ENCODE measurements at places on chromosomes 6 and 20.

DNA sequence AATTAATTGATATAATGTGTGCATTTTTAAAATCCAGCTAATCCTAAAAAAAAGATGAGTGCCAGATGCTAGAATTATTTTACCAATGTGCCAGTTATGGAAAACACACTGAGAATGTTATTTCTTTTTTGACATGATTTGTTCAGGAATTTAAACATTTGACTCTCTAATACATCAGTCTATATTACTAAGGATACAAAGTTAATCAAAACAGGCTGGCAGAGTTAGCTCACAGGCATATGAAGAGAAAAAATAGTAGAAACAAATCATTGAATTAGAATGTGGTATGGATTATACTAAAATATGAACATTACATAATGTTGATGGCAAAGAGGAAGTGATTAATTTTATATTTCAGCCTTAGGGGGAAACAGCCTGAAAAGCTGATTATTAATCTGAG is 368.3 kb upstream of the GJE1 start:
- peak; percentile 1 for DNase-seq

DNA sequence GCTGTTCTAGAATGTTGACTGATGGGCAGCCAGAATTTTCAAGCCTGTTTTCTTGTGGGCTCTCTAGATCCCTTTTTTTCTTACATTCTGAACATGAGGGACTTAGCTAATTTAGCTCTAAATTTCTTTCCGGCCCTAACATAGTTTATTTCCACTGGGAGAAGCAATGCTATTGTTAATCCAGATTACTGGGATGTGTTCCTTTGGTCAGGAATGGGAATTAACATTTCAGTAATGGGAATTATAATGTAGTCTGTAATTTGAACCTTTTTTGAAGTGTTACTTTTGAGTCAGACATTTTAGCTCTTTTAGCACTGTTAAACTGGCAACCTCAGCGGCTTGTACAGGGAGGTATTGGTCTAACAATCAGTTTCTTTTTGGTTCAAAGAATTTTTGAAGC is 7.5 kb downstream of the ZFAND3 start:
- no peak for DNase-seq

- peak; percentile 21 for DNase-seq
These were observed 48.5 kb downstream of the FNDC1 start for GRCh38 chr6:159217595-159218275.

DNA sequence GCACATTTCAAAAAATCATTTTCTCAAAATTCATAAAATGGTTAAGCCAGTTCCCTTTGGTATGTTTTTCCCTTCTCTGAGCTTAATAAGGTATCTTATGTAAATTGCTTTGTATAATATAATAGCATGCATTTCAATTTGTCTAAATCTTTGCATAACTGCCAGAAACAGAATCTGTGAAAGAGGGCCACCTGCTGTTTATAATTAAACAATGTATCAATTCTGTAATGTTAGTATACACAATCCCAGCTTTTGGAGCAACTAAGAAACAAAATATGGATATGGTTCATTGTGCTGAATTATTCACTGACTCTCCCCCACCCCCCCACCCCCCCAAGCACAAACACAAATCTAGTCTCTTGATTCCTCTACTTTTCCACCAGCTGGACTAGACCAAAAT is 54.8 kb downstream of the GPX5 start:
- DNase-seq: no peak

DNA sequence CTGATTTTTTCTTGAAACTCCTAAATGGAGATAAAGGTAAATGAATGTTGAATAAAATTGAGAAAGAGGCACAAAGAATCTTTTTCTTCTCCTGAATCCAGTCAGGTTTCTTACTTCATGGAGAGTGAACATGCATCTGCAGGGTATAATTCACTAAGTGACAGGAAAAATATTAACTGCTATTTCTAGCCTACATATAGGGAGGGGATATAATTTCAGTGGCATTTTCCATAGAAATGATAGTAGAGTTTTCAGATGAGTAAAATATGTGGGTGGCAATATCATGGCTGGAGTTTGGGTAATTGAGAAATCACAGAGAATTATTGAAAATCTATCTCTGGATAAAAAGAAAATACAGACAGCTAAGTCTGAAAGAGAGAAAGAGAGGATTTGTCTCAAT is 1227.0 kb upstream of the GJE1 start:
- DNase-seq: no peak

- DNase-seq: peak; percentile 85
These were observed at the start of gene RPS10 for GRCh38 chr6:34425498-34426410. Gene RPS10 (minus strand): TSS chr6:34426069. CDS start chr6:34425221, 848 bp downstream.

DNA sequence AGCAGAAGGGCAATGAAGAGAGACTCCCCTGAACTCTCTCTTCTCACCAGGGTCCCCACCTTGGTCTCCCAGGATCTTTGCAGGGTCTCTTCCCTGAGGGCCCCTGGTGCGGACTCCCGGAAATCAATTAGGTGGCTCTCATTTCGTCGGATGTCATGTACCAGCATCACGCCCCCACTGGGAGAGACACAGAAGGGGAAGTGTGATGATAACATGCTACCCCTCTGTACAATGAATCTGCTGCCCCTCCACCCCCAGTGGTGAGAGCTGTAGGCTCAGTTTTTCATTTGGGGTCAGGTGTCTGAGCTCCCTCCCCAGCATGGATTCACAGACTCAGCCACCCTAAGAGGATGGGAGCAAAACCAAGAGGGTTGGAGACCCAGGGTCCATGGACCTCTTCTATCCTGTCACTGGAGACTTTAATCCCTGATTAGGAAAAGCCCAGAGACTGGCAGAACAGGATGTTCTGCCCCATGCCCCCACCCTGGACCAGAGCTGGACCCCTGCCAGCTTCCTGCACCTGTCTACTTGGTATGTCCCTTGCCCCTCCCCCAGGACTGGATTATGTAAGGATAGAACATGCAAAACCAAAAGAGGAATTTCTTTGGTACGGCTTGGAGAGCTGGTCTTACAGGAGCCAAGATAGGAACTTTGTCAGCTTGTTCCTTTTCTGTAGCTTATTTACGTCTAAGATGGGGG is 11.1 kb downstream of the GGT7 start:
- no peak for DNase-seq

DNA sequence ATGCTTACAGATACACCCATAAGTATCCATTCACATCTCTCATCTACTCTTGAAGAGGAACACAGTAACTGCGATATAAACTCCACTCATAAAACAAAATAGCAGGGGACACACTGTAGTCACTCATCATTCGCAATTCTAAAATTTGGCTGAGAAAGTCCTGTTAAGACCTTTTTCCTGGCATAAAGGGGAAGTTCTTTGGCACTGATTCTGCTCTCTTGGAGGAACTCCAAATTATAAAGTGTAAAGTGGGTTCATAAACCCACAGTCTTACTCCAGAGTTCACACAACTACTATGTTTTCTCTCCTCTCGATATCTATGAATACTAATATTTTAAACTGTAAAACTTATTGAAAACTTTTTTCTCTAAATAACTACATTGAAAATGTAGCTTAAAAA is 80.6 kb downstream of the ADGB start:
- DNase-seq: no peak

GRCh38 chr20:34871966-34872621 is 562 bp downstream of the GGT7 start:
- DNase-seq: no peak

DNA sequence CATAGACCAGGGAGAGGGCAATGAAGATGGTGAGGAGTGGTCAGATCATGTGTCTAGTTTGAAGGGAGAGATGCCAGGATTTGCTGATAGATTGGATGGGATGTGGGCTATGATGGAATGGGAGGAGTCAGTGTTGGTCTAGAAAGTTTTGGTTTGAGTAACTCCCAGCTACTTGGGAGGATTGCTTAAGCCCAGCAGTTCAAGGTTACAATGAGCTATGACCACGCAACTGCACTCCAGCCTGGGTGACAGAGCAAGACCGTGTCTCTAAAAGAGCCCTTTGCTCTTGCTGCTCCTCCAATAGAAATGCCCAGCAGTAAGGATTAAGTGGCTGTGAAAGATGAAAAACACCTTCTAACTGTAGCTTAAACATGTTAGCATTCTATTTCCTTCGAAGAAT is 18.2 kb upstream of the LAMP5 start:
- DNase-seq: no peak

- peak; percentile 91 for DNase-seq
These were observed 677.4 kb upstream of the CITED2 start for GRCh38 chr6:140051521-140052512.

GRCh38 chr6:25186919-25187318 is 92.3 kb upstream of the CARMIL1 start:
- DNase-seq: no peak

DNA sequence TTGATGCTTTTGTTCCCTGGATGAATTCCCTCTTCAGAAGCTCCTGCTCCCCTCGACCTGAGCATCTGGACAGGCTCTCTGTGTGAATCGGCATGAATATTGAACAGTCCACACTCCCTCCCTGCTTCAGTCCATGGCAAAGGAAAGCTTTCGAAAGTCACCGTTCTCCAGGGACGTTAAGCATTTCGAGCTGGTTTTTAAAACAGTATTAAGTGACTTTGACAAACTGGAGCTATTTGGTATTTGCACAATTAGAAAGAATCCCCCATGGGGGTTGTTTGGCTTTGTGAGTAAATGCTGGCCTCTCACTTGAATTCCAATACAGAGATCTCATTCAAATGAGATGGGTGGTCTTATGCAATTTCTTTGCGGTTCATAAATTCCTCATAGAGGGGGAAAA is 85.3 kb upstream of the TIAM2 start:
- no peak for DNase-seq

- DNase-seq: no peak
These were observed 6.7 kb upstream of the ATXN1 start for GRCh38 chr6:16767765-16768476.

GRCh38 chr20:36770680-36771079 is 2.9 kb downstream of the DSN1 start:
- DNase-seq: no peak

DNA sequence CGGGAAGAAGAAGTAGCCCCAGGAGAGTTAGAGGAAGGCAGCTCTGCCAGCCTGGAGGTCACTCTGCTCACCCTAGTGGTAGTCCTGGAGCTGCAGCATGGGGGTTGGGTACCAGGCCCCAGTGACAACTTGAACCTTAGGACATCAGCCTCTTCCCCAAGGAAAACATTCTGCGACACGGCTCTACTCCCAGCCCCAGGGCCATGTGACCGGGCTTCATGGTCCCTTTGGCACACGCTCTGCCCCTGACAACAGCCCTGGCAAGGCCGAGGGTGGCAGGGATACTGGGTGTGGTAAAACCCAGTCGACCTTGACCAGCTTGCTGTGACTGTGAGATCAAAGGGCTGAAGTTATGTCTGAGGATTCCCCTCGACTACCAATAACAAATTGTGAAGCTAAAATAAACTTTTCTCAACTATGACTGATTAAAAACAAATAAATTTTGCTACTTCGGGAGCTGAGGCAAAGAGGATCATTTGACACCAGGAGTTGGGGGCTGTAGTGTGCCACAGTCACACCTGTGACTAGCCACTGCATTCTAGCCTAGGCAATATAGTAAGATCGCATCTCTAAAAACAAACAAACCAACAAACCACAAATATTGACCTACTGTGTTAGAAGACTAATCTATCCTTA is 24.4 kb upstream of the ARID1B start:
- no peak for DNase-seq

GRCh38 chr20:22402550-22402949 is 181.8 kb downstream of the FOXA2 start:
- DNase-seq: no peak

DNA sequence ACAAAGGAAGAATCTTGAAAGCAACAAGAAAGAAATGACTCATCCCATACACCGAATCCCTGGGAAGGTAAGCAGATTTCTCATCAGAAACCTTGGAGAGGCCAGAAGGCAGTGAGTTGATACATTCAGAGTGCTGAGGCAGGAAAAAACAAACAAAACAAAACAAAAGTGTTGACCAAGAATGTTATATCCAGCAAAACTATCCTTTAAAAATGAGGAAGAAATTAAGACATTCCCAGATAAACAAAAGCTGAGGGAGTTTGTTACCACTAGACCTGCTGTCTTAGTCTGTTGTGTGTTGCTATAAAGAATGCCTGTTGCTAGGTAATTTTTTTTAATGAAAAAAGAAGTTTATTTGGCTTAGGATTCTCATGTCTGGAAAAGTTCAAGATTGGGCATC is 33.7 kb upstream of the PPP1R3G start:
- DNase-seq: no peak

DNA sequence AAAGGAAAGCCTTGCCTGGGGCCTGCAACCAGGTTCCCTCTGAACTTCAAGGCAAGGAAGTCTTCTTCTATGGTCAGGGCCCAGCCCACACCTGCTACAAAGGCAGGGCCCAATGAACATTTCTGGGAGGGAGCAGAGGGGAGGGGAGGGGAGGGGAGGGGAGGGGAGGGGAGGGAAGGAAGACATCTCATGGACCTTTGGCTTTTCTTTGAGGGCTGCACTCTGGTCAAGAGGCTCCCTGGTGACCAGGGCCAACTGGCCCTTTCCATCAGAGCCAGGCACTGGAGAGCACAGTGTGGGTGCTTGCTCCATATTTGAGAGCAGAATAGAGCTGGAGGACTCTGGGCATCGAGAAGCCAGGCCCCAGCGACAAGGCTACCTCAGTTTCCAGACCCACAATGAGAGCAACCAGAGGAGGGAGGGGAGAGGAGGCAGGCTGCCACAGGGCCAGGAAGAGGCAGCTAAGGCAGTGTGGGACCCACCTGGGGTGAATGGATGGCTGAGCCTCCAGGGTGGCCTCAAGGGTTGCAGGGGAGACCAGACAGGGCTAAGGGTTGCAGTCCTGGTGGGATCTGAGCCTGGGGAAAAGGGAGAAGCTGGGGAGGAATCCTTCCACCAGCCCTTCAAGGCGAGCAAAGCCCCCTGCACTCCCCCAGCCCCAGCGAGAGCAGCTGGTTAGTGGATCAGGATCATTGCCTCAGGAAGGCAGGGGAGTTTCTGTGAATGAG is 84.8 kb downstream of the MRPL14 start:
- no peak for DNase-seq

- no peak for DNase-seq
These were observed 182.0 kb downstream of the COL21A1 start for GRCh38 chr6:56065408-56065807.

- DNase-seq: no peak
These were observed 35.6 kb downstream of the PSMG4 start for GRCh38 chr6:3294396-3294795.

DNA sequence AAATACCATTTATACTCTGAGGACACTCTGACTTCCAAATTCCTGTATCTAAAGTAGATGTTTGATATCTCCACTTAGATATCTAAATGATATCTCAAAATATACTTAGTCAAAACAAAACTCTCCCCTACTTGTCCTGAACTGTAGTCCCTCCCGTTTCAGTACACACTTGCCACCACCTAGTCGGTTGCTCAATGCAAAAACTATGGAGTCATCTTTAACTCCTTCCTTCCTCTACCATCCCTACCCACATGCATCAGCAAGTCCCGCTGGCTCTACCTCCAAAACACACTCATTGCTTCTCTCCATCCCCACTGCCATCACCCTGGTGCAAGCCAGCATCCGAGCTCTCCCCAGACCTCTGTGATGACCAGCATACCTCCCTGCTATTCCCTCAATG is 13.2 kb downstream of the STX7 start:
- no peak for DNase-seq

- DNase-seq: no peak
These were observed 36.6 kb upstream of the GFOD1 start for GRCh38 chr6:13523826-13524622.

Data from fibroblast of the conjunctiva (primary cell).